ENCODE measurements at places on chromosomes 13 and 19.

DNA sequence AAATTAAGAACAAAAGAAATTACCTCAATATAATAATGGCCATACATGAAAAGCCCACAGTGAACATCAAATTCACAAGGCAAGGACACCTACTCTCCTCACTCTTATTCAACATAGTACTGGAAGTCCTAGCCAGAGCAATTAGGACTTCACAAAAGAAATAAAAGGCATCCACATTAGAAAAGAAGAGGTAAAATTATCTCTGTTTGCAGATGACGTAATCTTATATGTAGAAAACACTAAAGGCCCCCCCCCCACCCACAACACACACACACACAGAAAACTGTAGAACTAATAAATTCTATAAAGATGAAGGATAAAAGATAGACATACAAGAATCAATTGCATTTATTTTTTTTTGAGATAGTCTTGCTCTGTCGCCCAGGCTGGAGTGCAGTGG lies 25.5 kb upstream of the LATS2 start:
- DNase-seq = no peak

- no peak for DNase-seq
Observed at GRCh38 chr19:33749619-33750175, 47.0 kb upstream of the KCTD15 start.

GRCh38 chr13:45879666-45880065 lies 28.1 kb upstream of the SIAH3 start:
- DNase-seq = peak; percentile 26

DNA sequence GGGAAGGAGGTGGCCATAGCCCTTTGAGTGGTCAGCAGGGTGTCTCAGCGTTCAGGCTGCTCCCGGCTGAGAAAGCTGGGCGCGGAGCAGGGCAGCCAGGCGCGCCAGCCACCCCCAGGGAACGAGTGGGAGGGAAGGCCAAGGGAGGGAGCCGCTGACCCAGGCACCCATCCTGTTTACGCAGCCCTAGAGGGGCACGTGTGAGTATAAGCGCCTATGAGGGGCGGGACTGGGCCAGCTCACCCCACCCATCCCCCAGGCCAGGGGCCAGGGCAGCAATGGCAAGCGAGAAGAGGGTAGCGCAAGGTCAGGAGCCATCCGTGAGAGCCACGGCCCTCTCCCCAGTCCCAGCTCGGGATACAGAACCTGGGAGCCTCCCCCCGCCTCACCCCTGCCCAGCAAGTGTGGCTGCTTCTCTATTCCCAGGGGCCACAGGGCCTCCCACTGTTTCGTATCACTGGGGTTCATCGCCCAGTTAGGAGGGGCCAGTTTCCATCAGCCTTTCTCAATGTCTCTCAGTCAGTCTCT lies 897 bp upstream of the DMKN start:
- DNase-seq = no peak

DNA sequence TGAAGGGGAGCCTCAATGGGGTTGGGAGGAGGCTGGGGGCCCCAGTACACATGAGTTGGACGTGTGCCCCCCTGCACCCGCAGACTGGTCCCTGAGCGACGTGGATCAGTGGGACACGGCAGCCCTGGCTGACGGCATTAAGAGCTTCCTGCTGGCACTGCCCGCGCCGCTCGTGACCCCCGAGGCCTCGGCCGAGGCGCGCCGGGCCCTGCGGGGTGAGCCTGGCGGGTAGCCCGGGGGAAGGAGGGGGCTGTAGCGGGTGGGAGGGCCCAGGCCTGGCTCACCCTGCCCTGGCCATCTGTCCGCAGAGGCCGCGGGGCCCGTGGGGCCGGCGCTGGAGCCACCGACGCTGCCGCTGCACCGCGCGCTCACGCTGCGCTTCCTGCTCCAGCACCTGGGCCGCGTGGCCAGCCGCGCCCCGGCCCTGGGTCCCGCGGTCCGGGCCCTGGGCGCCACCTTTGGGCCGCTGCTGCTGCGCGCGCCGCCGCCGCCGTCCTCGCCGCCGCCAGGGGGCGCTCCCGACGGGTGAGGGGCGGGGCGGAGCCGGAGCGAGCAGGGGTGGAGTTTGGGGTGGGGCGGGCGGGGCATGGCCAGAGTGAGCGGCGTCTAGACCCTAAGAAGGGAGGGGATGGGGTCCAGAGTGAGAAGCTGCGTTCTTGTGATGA lies 8.1 kb downstream of the PIK3R2 start:
- DNase-seq = peak; percentile 82

GRCh38 chr13:43544011-43544410 lies 242.8 kb downstream of the ENOX1 start:
- DNase-seq = no peak

DNA sequence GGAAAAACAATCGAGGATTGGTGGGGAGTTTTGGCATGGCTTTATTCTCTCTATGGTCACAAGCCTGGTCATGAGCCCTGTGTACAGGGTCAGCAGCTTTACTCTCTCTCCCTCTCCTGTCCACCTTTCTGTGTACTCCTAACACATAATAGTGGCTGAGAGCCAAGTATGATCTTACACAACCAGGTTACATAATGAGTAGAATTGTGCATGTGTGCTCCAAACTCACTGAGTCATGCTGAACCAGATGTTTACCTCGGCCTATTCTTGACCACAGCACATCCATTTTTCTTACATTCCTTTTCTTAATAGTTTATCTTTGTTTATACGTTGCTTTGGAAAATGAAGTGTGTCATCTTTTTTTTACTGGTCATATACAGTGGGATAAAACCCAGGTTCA lies 53.1 kb downstream of the ZNF254 start:
- DNase-seq = no peak

GRCh38 chr19:47719047-47719859 lies 6.0 kb downstream of the EHD2 start:
- DNase-seq = no peak

- no peak for DNase-seq
Observed at GRCh38 chr13:79516595-79516994, 35.6 kb downstream of the NDFIP2 start.

GRCh38 chr19:1154731-1155351 lies 19.2 kb downstream of the SBNO2 start:
- no peak for DNase-seq

DNA sequence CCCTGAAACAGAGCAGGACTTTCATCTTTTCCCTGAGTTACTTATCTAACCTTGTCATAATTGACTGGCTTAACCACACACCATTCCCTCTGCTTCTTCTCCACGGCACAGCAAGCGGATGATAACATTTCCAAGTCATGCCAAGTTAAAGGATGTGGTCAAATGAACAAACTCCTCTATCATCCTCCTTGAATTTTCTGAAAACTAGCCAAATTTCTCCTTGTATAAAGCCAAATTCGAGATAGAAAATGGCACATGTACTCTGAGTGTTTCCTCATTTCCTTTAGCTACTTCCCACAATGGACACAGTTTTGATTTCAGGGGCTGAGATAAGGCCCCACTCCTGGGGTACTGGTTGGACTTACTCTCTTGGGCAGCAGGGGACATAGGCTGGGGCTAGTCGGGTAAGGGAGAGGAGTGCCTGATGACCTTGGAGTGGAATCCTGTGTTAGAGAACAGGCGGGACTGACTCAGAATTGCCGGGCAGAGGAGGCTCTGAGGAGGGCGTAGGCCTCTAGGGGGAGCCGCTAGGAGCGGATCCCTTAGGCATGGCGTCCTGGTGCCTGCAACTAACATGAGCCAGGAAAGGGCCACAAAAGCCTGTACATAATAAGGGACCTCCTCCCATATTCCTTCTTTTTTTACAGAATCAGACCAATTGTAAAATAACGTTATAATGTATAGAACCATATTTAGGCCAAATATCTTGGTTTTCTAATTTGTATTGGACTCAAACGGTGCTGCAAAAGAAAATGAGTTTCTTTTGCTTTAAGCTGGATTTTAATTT lies 20.3 kb upstream of the TMTC4 start:
- DNase-seq = peak; percentile 71

DNA sequence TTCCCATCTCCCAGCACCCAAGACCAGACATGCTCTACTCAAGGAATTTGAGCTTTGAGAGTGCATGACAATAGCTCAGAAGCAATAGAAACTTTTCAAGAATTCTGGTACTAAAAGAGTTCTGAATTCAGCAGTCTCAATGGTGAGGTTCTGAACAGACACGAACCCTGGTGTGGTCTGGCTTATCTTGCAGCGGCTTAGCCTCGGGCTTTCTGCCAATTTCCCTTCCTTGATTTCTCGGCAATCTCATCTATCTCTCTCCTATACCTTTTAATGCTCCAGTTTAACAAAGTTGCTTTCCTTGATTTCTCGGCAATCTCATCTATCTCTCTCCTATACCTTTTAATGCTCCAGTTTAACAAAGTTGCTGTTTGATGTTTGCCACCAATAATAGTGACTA lies 174.6 kb downstream of the SPRY2 start:
- no peak for DNase-seq

DNA sequence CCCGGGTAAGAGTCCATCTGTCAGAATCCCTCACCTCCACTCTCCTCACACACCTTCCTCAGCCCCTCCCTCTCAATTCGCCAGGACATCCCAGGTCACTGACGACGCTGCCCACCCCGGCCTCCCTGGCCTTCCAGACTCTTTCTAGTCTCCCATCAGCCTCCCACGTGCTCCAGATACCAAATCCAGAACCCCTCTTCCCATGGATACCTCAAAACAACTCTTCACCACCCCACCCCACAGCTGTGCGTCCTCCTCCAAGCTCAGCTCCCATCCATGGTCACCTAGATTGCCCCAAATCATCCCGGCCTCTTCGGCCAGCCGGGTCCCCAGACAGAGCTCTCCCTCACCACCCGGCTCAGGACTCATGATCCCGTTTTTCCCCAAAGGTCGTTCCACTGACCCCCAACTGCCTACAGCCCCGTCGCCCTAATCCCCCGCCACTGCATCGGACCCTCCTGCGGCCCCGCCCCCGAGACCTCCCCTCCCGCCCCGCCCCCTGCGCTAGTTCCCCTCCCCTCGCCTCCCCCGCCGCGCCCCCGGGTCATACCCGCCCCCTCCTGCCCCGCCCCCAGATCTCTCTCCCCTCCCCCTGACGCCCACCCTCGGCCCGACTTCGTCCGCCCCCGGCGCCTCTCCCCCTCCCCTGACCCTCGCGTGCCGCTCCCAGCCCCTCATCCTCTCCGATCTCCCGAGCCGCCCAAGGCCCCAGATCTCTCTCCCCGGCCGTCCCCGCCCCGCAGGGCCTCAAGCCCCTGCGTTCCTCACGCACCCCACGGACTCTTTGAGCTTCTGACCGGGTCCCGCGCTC lies 546 bp downstream of the UBXN6 start:
- peak; percentile 78 for DNase-seq

DNA sequence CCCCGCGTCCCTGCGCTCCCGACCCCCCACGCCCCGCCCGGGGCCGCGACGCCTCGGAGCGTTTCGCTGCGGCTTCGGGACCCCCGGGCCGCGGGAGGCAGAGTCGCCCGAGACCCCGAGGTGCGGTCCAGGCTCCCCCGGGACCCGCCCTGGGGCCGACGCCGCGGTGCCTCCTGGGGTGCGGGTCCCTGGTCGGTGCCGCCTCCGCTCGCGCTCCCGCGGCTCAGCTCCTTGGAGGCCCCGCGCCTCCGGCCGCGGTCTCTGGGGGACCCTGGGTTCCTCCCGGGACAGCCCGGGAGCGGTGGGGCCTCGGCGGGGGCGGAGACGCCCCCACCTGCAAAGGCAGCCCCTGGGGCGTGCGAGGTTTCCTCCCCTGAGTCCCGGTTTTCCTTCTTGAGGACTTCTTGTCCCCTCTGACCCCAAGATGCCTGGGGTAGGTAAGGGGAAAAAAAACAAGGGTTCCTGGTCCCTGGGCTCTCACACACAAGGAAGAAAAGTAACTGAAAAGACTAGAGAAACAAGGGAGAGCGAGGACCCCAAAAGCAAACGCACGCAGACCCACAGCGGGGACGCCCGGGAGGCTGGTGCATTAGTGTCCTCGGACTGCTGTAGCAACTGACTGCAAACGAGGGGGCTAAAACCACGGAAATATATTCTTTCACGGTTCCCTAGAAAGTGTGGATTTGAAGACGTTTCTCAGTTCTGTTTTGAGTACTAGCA lies 740 bp downstream of the ZNF555 start:
- DNase-seq = peak; percentile 11

GRCh38 chr19:19170053-19170872 lies at the start of gene MEF2B:
MEF2B (minus strand) TSS chr19:19170263; CDS start chr19:19150735, 19,528 bp downstream.
- peak; percentile 78 for DNase-seq

DNA sequence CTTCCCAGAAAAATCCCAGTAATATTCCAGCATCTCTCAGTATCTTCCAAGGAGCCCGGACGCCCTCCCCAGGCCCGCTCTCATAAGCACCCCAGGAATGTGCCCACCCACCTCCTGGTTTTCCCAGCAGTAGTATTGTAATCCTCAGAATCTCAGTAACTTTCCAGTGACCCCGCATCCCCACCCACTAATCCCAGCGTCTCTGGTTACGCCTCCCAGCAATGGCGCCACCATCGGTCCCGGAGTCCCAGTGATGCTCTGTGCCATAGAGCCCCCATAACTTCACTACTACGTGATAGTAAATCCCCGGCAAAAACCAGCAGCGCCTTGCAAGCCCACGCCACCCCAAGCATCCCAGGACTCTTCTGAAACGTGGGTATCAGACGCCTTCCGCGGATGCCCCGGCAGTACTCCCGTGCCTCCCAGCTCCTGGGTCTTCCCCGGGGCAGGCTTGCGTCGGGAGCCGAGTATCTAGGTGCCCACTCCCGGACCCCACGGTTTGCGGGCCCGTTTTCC lies 928 bp upstream of the PNPLA6 start:
- peak; percentile 59 for DNase-seq

DNA sequence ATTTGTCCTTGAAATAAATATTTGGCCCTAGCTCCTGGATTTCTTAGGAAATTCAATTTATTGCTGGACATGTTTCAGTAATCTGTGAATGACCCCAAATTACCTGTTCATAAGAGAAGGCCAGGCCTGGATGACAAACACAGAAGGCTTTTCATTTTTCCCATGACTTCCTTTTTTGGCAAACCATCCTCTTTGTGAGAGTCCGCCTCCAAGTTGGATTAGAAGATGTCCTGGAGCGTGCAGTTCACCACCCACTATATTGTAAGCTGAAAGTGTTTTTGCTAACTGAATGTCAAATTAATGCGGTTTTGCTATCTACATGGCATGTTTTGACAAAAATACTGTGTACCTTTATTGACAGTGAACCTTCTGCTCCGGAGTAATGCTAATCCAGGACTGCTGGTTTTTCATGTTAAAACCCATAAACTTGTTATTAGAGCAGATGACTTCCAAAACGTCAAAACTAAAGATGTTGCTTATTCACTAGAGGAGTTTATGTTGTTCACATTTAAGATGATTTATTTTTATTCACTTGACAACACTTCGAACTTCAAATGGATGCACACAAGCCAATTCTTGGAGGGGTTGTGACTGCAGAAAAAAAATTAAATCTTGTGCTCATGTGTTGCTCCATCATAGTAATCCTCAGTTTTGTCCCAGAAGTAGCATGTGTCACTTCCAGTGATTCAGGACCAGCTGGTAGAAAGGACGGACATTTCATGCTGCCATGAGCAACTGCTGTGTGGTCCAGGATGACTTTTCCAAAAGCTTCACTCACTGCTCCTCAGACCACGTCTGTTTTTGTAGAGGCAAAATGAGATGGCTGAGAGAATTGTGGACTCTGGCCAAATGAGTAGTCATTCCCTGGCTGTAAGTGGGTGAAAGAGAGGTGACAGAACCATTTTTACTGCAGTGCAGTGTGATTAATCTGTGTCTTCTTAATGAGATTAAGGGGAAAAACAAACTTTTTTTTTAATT lies 71.0 kb downstream of the ITGBL1 start:
- DNase-seq = no peak

GRCh38 chr19:4399812-4400134 lies 574 bp downstream of the SH3GL1 start:
- DNase-seq = no peak

Data from endothelial cell (in vitro differentiated cells).